Activated T-helper 9 cell treated with anti-CD3 and anti-CD28 coated beads, Interleukin-2, amount 50 U/mL, for 16 hours (primary cell): ENCODE measurements at places on chromosomes 2 and 18.

- no peak for DNase-seq
Measured at GRCh38 chr2:236525411-236525997, 44.1 kb upstream of the ACKR3 start.

- no peak for DNase-seq
Measured at GRCh38 chr2:128347171-128347558, 28.5 kb upstream of the HS6ST1 start.

- no peak for DNase-seq
Measured at GRCh38 chr2:229205704-229206103, 65.4 kb downstream of the PID1 start.

DNA sequence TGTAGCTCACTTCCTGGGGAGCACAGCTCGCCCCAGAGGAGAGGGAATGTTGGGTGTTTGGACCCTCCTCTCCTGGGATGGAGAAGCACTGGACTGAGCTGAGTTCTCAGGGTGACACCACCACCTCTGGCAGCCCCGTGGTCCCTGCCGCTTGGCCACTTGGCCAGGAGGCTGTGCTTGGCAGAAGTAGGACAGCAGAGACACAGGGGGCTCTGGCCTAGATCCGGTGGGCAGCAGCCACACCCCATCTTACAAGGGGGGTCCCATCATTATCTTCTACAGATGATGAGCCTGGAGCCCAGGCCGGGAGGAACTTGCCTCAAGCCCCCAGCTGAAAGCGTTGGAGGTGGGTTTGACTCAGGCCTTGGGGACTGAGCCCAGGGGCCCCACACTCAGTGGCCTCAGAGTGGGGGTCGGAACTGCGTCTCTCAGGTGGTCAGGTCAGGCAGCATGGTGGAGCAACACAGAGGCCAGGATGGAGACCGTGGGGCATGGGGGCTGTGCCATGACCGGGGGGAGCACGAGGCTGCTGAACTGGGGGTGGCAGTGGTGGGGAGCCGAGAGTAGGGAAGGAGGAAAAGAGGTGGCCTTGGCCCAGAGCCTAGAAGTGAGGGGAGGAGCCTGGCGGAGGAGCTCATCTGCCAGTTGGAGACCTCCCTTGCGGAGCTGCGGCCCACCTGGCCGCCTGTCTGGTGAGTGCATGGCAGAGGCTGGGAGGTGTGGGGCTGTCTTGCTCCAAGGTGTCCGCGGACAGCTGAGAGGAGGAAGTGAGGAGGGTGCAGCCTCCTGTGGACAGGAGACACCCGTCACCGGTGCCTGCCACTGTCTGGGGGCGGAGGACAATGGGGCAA, 63.6 kb upstream of the HDAC4 start:
- DNase-seq, result no peak

DNA sequence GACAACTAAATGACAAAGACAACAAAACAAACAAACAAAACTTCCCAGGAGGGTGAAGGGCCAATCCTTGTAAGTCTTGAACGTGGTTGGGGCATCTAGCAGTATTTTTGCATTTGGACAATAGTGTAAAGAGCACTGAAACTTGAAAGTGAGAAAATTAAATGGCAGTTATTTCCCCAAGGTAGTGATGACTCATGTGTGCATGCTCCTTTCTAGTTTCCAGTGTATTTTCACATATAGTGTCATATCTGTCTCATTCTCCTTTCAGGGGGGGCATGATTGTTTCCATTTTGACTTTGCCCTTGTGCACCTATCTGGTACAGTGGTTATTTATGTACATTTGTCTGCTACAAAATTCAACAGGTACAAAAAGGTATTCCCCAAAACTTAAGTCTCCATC, 39.5 kb downstream of the CERS6 start:
- DNase-seq, result no peak

- no peak for DNase-seq
Measured at GRCh38 chr2:9617296-9617695, 13.5 kb downstream of the YWHAQ start.

- no peak for DNase-seq
Measured at GRCh38 chr2:102342888-102343287, 12.7 kb upstream of the IL18R1 start.

GRCh38 chr2:170324640-170325046, 146.7 kb downstream of the MYO3B start:
- DNase-seq, result no peak

GRCh38 chr2:85431570-85432205, 13.2 kb downstream of the SH2D6 start:
- DNase-seq, result no peak

DNA sequence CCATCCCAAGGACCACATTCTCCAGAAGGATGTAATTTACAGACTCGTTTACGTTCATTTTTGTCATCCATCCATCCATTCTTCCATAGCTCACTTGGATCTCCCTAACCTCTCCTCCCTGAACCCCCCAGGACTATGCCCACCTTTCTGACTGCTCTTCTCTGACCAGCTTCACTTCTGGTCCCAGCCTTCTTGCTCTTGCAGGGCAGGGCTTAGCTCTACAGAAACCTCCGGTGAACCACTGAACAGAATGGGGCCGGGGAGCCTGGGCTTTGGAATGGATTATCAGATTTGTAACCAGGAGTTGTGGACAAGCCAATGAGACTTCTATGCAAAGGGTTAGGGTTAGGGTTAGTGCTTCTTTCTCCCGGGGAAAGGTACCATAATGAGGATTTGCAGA, 95.0 kb downstream of the TGFA start:
- DNase-seq, result no peak

- no peak for DNase-seq
Measured at GRCh38 chr2:208195531-208195930, 5.7 kb upstream of the C2orf80 start.

GRCh38 chr2:19611491-19612332, 253.3 kb upstream of the OSR1 start:
- DNase-seq, result no peak
